ENCODE measurements at places on chromosomes 11 and 22.
A peak's percentile ranks its signal among the peaks of the same experiment; 100 is the strongest.

DNA sequence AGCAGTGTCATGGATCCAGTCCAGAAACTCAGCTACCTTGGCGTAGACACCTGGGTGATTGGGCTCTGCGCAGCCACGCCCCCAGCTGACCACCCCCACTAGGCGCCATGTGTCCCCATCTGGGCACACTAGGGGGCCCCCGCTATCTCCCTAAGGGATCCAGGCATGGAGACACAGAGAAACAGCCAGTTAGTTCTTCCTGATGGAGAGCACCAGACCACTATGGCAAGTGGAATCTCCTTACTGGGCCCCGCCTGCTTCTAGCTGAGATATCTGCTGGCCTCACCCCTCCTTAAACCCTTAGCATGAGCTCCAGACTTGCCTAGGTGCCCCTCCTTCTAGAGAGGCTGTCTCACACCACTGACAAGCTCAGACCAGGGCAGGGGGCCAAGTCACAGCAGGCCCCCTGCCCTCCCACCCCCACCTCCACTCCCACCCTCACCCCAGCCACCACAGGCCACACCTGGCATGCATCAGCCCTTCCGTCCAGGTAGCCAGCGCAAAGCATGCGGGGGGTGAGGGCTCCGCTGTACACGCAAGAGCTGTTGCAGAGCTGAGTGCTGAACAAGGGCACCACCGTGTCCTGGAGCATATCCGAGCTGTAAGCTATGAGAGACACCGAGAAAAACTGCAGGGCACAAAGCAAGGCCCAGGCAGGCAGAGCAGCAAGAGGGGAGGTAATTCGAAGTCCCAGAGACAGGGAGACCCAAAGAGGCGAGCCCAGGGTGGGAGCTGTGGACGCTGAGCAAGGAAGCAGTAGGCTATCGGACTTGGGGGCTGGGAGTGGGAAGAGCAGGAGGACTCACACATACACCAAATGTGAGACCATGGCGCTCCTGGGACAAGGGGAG lies 16.1 kb downstream of the TMPRSS5 start:
- DNase-seq, result no peak

DNA sequence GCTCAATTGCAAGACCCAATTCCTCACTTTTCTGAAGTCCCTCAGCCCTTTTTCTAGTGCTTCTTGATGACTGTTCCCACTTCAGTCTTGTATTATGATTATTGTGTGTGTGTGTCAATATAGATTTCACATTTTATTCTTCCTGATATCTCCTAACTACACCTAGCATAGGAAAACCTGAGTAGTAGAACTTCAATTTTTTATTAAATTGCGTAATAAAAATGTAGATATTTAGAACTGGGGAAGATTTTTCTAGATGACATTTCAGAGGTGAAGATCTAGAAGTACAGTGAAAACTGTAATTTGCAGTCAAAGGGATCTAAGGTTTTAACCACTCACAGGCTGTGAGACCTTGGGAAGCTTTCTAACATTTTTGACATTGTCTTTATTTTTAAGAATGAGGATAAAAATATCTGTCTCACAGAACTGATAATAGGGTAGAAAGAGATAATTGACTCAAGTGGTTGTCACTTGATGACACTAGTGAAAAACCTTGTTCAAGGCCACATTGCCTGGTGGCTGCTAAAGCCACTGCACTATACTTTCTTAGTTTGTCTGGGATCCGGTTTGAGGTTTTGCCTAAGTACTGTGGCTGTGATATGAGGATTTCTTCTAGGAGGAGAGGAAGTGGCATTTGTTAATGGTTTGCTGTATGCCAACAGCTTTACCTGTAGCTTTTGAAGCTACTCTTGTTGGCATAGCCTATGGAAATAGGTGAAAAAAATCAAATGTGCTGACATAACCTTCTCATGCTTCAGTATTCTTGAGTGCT lies 32.2 kb upstream of the SESN3 start:
- no peak for DNase-seq

GRCh38 chr11:44376423-44376822 lies 66.5 kb upstream of the ALX4 start:
- no peak for DNase-seq

DNA sequence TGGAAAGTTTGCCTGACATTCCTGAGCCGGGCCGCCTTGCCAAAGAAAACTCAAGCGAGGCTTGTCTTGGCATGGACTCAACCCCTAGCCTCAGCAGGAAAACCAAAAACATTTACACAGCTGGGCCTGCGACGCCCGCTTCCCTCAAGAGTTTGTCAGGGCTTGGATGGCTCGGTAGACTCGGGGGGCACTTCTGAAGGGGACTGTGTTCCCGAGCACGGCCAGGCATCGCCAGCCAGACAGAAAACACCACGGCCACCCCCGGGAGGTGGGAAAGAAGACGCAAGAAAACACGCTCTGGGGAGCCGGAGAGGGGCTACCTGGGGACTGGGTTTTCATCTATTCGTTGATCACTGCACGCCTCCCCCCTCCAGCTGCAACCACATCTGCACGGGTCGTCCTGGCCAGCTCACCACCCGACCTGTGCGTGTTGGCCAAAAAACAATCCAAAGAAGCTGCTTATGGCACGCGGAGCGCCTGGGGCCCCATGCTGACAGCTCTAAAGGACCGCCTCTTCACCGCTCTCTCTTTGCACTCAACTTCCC lies 380.7 kb downstream of the MN1 start:
- DNase-seq, result no peak

DNA sequence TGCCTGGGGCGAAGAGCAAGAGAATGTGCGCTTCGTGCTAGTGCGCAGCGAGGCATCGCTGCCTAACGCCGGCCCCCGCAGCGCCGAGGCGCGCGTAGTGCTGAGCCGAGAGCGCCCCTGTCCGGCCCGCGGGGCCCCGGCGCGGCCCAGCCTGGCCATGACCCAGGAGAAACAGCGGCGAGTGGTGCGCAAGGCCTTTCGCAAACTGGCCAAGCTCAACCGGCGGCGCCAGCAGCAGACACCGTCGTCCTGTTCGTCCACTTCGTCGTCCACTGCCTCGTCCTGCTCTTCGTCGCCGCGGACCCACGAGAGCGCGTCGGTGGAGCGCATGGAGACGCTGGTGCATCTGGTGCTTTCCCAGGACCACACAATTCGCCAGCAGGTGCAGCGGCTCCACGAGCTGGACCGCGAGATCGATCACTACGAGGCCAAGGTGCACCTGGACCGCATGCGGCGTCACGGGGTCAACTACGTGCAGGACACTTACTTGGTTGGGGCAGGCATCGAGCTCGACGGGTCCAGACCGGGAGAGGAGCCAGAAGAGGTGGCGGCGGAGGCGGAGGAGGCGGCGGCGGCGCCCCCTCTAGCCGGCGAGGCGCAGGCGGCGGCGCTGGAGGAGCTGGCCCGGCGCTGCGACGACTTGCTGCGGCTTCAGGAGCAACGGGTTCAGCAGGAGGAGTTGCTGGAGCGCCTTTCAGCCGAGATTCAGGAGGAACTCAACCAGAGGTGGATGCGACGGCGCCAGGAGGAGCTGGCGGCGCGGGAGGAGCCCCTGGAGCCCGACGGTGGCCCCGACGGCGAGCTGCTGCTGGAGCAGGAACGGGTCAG lies 1.0 kb downstream of the RASSF10 start:
- DNase-seq, result no peak

DNA sequence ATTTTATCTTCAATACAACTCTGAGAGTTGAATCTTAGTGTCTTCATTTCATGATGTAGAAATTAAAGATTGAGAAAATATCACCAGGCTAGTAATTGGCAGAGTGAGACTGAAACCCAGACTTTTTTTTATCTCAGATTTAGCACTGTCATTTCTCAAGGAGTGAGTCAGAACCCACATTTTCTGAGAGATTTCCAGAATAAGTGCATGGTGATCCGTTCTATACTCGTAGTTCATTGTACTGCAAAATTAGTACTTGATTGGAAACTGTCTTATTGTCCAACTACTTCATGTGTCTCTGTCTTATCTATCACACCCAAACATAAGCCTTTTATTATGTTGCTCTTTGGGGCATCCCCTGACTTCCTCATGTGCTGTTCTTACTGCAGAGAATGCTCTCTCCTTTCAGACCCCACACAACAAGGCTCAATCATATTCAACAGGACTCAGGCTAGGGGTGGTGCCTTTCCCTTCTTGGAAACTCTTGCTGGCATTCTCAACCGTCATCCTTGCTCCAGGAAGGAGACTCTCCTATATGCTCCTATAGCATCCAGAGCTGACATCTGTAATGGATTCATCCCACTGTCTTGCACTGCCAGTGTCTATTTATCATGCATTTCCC lies 76.7 kb upstream of the BLID start:
- no peak for DNase-seq

GRCh38 chr11:17590463-17590862 lies 43.4 kb downstream of the OTOG start:
- DNase-seq, result no peak

GRCh38 chr11:26198532-26199096 lies 133.3 kb upstream of the ANO3 start:
- no peak for DNase-seq

DNA sequence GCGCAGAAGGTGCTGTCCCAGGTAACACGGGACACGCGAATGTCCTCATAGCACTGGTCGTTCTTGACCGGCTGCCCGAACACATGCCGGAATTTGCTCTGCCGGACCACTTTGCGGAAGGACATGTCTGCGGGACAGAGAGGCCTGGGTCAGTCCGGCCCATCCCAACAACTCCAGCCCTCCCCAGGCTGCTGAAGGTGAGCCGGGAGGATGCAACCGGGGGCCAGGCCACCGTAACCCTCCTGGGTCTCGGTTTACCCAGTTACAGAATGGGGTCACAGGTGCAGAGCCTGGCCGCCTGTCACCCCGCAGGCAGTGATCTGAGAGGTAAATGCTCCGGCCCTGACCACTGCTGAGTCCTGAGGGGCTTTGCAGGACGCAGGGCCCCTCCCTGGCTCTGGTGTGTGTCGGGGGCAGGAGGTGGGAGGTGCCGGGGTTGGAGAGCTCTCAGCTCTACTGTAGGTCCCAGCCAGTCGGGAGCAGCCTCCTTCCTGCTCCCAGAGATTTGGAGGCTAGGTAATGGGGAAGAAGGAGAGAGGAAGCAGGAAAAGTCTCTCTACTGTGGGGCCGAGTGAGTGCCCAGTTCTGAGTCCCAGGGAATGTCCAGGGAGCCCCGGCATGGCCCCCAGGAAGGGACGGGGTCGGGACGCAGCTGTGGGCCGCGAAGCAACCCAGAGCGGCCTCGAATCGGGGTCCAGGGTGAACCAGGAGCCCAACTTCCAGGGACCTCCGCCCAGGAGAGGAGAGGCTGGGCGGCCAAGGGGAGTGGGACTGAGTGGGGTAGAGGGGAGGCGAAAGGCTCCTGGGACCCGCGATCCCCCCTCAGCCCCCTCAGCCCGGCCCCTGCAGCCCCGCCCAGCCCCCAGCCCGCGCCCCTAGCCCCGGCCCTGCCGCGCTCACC lies 522 bp downstream of the CORO1B start:
- no peak for DNase-seq

- peak; percentile 92 for DNase-seq
These were observed at the start of gene RPLP2 for GRCh38 chr11:809287-810039. RPLP2 (plus strand) TSS chr11:809967; CDS start chr11:810235, 268 bp downstream.

GRCh38 chr11:27095059-27095458 lies 54.4 kb downstream of the BBOX1 start:
- DNase-seq, result no peak

DNA sequence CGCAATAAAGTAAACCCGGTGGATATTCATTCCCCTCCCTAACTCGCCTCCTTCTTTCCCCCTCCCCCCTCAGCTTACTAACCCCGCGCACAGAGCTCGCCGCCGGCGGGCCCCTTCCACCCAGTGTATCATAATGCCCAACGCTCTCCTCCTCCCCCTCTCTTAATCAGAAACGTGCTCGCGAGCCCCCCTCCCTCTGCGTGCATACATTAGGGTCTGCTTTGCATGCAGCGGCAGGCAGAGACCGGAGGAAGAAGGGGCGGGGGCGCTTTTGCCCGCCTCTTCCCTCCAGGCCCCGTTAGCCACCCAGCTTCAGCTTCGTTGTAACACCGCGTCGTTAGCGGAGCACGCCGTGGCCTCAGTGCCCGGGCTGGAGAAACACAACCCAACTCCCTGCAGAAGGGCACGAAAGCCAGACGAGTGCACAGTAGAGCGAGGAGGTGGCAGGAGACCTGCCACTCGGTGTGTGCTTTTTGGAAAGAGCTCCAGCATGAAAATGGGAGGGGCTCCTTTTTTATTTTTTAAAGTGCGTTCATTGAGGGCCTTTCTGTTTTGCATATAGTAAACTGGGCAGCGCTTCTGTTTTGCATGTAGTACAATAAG lies 901 bp upstream of the KMT2A start:
- no peak for DNase-seq

GRCh38 chr11:111414936-111415335 lies 35.9 kb upstream of the POU2AF1 start:
- DNase-seq, result no peak

DNA sequence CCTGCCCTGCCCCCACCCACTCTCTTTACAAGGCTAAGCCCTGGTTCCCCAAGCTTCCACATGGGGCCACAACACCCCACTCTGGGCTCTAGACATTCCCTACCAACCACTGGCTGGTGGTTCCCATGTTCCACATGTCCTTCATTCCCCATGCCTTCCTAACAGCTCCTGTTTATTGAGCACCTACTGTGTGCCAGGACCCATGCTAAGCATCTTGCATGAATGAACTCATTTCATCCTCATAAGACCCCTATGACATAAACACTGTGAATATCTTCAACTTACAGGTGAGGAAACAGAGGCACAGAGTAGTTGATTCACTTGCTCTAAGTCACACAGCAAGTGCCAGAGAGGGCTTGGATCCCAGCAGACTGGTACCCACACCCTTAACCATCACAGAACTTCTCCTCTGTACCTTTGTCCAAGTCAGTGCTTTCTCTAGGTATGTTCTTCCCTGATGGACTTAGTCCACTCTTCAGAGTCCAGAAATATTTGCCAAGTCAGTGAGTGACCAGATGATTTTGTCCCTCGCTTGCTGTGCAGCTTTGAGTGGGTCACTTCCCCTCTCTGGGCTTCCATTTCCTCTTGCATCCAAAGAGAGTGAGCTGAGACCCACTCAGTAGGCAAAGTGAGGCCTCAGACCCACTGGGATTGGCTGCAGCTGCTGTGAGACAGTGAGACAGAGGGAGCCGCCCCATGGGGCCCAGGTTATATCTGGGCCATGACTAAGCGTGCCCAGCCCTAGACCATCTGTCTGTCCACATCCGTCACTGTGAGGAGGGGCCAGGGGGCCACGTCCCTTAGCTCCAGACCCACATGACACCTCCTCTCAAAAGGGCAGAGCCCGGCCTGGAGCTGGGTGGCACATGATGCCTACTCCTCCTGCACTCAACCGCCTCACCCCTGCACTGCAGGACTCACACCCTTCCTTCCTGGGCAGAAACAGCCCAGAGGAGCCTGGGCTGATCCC lies 132.4 kb downstream of the MN1 start:
- no peak for DNase-seq

- DNase-seq, result no peak
These were observed 1.7 kb downstream of the ESRRA start for GRCh38 chr11:64306876-64307622.

Measured in GM18507 (cell line).